Suppressor macrophage (primary cell): ENCODE measurements at places on chromosomes 13 and 19.

GRCh38 chr13:108963276-108963810 lies 333.9 kb downstream of the MYO16 start:
- DNase-seq = no peak

DNA sequence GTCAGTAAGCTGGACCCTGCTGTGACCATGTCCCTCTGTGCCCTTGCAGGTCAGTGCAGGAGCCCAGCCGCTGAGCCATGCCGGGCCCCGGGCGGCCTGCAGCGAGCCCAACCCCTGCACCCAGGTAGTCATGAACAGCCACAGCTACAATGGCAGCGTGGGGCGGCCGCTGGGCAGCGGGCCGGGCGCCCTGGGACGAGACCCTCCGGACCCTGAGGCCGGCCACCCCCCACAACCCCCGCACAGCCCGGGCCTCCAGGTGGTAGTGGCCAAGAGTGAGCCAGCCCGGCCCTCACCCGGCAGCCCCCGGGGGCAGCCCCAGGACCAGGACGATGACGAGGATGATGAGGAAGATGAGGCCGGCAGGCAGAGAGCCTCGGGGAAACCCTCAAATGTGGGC lies 6.9 kb downstream of the KCNN1 start:
- DNase-seq = no peak

DNA sequence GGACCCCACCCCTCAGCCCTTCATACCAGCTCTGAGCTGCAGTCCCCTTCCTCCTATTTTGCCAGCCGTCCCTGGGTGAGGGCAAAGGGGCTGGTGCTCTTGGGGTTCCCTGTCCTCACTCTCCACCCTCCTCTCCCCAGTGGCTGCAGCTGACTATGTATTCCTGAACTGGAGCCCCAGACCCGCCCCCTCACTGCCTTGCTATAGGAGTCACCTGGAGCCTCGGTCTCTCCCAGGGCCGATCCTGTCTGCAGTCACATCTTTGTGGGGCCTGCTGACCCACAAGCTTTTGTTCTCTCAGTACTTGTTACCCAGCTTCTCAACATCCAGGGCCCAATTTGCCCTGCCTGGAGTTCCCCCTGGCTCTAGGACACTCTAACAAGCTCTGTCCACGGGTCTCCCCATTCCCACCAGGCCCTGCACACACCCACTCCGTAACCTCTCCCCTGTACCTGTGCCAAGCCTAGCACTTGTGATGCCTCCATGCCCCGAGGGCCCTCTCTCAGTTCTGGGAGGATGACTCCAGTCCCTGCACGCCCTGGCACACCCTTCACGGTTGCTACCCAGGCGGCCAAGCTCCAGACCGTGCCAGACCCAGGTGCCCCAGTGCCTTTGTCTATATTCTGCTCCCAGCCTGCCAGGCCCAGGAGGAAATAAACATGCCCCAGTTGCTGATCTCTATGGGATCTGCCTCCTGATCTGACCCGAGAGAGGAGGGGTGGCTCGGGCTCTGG lies 2.4 kb downstream of the COX7A1 start:
- DNase-seq = no peak

GRCh38 chr13:25214491-25215252 lies 42.6 kb upstream of the AMER2 start:
- DNase-seq = no peak

DNA sequence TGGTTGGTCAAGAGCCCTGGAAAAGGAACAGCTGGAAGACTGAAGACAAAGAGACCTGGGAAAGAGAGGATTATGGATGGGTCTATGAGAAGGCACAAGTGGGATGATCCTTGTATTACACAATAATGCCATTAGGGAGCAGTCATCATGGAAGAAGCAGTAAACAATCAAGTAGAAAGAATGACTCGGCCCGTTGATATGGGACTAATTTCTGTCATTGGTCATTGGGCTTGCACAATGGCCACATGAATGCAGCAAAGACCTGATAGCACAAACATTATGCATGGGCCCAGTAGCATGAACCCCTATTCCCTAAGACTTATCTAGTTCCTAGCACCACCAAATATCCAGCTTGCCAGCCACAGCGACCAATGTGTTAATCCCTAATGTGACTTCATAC lies 390.3 kb upstream of the ZNF507 start:
- no peak for DNase-seq

DNA sequence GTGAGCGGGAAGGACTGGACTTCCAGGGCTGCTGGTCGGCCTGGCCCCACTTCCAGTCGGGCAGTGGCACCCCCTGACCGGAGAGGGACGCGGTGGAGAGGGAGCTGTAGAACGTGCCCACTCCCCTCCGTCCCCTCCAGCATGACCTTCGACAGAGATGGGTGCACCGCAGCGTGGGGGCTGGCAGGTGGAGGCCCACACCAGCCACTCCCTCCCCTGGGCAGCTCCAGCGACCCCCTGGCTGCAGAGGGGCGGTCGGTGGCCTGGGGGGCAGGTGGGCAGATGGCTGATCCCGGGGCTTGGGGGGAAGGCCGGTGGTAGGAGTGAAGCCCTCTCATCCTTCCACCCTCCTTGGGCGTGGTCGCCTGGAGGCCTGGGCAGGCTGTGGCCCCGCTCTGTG lies 2.4 kb downstream of the HCN2 start:
- DNase-seq = no peak
